ENCODE measurements at places on chromosomes 6 and 20.

DNA sequence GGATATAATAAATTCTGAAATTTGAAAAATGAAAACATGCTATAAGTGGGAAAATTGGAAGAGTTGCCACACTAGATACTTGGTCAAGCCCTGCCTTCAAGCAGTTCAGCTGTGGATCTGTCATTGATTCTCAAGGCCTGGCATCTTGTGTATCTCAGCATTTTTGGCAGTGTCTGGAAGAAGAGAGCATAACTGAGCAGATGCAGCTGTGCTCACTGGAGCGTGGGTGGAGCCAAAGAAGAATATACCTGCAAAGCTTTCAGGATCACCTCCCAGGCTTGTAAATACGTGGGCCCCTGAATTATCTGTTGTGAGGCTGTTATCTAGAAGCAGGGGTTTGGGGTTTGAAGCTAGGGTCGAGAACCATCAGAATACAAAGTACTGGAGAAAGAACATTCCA, 31.3 kb upstream of the CHD6 start:
- no peak for DNase-seq

GRCh38 chr6:3333263-3333662, 74.5 kb downstream of the PSMG4 start:
- DNase-seq: no peak

- peak; percentile 43 for DNase-seq
These were observed 5.8 kb downstream of the BTN3A3 start for GRCh38 chr6:26445934-26446667.

DNA sequence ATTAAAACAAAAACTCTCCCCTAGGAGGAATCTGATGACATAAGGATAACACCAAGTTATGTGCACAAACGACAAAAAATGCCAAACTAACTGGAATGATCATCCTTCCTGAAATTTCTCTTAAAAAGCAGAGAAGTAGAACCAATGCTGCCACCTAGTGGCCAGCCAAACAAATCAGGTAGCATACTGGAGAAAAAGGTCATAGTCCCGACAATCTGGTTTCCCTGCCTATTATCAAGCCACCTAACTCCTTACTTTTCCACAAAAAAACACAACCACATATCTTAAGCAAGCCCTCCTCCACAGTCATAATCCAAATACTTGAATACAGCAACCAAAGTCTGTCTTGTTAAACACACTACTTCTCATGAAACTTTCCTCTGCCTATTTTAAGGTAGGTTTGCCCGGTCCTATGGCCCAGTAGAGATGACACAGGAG, 5.3 kb downstream of the OARD1 start:
- DNase-seq: peak; percentile 54

DNA sequence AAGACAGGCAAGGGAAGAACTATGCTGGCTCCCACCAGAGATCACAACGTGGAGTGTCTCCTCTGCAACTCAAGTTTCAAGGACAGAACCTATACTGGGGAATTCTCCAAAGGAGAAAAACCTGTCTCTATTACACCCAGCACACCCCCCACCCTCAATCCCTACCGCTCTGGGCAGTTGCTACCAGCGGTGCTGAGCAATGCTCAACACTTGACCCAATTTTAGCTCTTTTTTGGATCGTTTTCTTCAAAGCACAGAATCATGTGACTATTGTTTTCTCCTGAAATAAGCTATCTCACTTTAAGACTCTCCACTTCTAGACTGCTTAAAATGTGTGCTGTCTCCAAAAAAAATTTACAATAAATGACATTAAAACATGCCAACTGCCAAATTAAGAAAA, 23.3 kb downstream of the MAP7 start:
- DNase-seq: no peak

DNA sequence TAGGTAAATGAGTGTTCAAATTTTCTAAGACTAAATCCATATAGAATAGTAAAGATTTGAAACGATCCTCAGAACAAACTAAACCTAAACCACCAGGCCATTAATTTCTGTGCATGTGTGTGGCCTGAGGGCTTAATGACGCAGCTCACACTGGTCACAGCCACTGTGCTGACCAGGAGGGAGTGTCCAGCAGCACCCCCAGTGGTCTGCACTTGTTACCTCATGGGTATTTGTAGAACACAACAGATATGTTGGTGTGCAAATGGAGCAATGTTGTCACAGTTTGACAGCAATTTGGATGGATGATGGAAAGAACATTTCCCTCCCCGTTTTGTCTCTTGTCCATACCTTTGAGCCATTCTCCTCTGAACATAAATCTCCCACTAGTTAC, 122.4 kb upstream of the EXOC2 start:
- no peak for DNase-seq

DNA sequence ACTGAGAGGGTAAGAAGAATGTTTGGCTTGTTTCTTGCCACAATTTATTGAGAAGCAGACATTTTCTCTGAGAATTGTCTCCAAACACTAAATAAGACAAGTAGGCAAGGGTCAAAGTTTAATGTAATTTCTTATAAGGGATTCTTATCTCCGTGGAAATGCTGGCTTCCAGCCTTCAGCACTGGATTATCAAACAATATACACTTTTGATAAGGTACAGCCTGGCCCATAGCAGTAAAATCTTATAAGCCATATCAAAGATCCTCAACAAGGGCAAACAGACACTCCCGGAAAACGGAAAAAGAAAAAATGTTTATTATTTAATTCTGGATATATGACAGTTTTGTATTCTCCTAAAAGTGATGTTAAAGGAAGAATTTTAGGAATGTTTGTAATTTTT, 18.5 kb upstream of the ZSCAN9 start:
- DNase-seq: no peak

- DNase-seq: no peak
These were observed 18.0 kb downstream of the KLHL31 start for GRCh38 chr6:53647462-53648094.

GRCh38 chr6:18352842-18353241, 34.3 kb upstream of the RNF144B start:
- no peak for DNase-seq

- no peak for DNase-seq
These were observed 764 bp upstream of the SNAP25 start for GRCh38 chr20:10217721-10218410.

DNA sequence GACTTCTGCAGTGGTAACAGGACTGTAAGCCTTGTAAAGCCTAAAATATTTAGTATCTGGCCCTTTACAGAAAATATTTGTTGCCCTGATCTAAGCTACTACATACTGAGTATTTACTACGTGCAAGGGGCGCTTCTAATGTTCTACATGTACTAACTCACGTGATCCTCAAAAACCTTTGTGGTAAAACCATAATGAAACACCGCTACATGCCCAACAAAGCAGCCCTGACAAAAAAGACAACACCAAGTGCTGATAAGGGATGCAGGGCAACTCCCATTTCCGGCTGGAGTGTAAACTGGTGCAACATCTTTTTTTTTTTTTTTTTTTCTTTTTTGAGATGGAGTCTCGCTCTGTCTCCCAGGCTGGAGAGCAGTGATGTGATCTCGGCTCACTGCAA, 85.0 kb downstream of the SULF2 start:
- no peak for DNase-seq

GRCh38 chr6:87066449-87067333, 28.2 kb downstream of the CGA start:
- DNase-seq: peak; percentile 11

DNA sequence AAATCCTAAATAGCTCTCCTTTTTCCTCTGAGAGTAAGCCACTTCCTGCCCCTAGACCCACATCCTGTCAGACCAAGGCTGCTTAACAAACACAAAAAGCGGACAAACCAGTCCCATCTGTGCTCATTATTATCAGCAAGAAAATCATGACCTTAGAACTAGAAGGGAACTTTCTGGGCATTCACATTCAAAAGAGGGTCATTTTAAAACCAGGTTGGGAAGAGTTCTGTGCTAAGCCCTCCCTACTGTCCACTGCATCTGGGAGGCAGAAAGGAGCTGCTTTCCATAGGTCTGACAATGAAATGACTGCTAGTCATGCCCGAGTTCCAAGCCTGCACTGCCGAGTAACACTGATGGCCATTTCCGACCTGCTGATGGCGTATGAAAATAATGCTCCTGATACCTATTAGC, 15.4 kb downstream of the EZR start:
- no peak for DNase-seq

DNA sequence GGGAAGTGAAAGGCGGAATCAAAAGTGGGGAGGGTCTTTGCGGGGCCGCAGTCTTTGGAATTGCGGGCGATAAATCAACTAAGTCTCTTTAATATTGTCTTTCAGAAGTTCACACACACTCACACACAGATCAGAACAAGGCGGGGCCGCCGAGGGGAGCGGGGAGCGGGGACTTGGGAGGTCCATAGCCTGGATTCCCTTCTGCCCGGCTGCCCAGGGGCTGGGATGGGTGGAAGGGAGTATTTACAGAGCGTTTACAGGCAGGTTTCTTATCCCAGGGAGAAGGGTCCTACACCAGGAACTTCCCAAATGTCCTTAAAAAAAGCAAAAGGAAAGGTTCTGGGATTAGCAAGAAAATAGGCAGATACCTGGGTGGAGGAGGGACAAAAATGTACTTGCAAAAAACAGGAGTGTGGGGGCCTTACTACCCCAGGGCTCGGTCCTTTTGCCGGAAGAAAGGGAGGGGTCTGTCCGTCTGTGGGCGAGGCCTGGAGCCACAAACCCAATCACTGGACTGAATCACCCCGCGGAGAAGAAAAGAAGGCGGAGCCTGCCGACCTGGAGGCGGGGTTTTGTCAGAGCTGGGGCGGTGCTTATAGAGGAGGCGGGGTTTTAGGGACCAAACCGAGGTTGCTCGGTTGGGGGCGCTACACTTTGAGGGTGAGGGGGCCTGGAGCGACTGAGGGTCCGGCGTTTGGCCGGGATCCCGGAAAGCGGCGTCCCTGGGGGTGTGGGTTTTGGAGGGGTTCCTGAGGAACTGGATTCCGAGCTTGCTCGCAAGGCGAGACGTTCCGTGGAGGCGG, 3.2 kb downstream of the PRRT1 start:
- peak; percentile 45 for DNase-seq

GRCh38 chr6:155584006-155584405, 128.4 kb upstream of the NOX3 start:
- DNase-seq: no peak

- no peak for DNase-seq
These were observed 11.3 kb downstream of the DIDO1 start for GRCh38 chr20:62914970-62915457.

GRCh38 chr6:157912326-157912725, 69.3 kb upstream of the SYNJ2 start:
- no peak for DNase-seq

- DNase-seq: no peak
These were observed 548.9 kb upstream of the ADGRB3 start for GRCh38 chr6:68086199-68086598.

GRCh38 chr6:158397578-158397977, 85.3 kb downstream of the TULP4 start:
- DNase-seq: no peak

GRCh38 chr20:33280775-33281174, 2.2 kb upstream of the BPIFB1 start:
- DNase-seq: no peak

DNA sequence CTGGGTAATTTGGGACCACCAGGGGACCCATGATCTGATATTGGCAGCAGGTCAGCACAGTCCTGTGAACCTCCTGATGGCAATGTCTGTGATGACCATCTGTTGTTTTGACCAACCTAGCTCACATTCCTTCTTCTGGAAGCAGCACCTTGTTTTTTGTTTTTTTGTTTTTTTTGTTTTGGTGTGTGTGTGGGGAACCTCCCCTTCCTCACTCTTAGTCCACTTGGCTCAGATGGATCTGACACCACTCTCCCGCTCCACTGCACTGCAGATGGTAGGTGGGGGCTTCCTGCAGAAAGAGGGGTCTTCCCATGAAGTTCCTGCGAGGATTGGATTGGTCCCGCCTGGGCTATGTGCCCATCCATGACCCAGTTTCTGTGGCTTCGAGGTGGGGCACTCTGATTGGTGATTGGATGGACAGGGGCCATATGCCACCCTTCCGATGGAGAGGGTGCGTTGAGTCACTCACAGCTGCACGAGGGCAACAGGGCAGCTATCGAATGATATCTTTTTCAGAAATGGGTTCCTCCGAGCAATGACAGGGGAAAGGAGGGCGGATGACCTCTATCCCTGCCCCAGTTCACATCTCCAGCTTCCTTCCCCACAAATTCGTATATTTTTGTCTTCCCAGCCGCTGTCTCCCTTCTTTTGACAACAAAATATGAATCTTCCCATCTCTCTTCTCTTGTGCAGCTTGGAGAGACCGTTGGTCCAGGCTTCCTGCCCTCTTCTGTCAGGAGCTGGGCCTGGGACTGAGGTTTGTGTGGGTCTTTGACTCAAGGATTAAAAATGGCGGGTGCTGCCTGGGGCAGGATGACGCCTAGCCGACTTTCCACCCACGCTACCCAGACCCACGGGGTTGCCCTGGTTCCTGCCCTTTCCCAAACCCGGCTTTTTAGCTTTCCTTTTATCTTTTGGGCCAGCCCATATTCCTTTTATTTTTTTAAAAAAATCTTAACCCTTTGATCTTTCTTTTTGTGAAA, 132.1 kb upstream of the KCNG1 start:
- DNase-seq: no peak

- DNase-seq: no peak
These were observed 107.1 kb downstream of the TSHZ2 start for GRCh38 chr20:53079261-53079691.

- no peak for DNase-seq
These were observed 166.6 kb upstream of the MARCKS start for GRCh38 chr6:113690281-113691259.

DNA sequence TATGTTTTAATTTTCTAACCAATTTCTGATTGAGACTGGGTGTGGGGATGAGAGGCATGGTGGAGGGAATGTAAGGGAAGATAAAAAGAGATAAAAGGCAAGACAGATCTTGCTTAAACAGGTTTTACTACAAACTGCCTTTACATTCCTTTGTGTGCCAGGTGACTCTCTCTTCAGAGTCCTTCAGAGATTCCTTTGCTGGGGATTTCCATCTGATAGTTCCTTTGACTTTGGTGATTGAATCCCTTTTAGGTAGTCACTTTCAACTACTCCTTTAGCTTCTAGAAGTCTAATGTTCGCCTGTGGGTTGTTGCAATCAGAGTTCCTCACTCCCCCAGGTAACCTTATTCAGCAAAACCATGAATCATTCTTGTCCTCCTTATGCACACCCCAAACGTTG, 283.3 kb upstream of the MANEA start:
- DNase-seq: no peak

- peak; percentile 69 for DNase-seq
These were observed 118.0 kb downstream of the HFE start for GRCh38 chr6:26205161-26205624.

DNA sequence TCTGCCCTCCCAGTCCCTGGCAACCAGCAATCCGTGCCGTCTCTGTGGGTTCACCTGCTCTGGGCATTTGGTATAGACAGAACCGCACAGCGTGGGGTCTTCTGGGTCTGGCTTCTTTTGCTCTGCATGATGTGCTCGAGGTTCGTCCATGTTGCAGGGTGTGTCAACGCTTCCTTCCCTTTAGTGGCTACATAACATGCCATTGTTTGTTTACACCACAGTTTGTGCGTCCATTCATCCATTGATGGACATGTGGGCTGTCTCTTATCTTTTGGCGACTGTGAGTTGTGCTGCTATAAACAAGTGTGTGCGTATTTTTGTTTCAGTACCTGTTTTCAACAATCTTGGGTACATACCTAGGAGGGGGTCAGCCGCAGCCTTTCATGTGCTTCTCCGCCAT, 149.5 kb upstream of the RPS6KA2 start:
- DNase-seq: no peak

- DNase-seq: no peak
These were observed 1.0 kb upstream of the TAGAP start for GRCh38 chr6:159045801-159046200.
